ENCODE measurements at places on chromosomes 13 and 19. TPM values are rescaled to one million over a fixed set of nuclear protein-coding genes. Genes with fewer than 3 reads are reported as not detected.

KANK2 gene
- total RNA-seq: 379 TPM

DNA sequence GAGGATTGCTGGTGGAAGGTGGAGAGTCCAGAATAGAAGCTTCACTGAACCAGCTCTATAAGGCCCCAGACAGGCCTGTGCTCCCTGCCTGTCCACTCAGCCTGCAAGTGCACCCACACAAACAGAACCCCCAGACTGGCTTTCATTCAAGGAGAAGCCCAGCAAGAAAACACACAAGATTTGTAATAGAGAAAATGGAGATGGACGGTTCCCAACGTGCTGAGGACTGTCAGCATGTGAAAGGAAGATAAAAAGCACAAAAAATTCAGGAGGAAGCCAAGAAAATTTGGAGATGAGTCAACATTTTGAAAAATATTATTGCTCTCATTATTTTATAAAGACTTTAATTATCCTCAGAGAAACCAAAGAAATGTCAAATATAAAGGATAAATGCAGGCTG is 218.2 kb upstream of the SLC10A2 start:
- no peak overlapping the region for H3K27ac ChIP-seq
- DNase-seq: no peak
- no peaks in the 10 kb centered on the region for H3K4me1 ChIP-seq
- peaks cover 2% of the 10 kb centered on the region for H3K36me3 ChIP-seq
- H3K4me3 ChIP-seq: no peak overlapping the region

DAPK3 gene
- total RNA-seq: 197 TPM

- no peak overlapping the region for H3K4me3 ChIP-seq
- no peaks in the 10 kb centered on the region for H3K4me1 ChIP-seq
- H3K36me3 ChIP-seq: no peaks in the 10 kb centered on the region
Measured at GRCh38 chr13:30676672-30677071, 58.7 kb upstream of the ALOX5AP start.

GRCh38 chr19:18089726-18090125 is 3.0 kb upstream of the IL12RB1 start:
- H3K4me1 ChIP-seq: no peaks in the 10 kb centered on the region
- no peak overlapping the region for H3K4me3 ChIP-seq
- no peak for DNase-seq
- no peaks in the 10 kb centered on the region for H3K27me3 ChIP-seq
- no peaks in the 10 kb centered on the region for H3K36me3 ChIP-seq

DNA sequence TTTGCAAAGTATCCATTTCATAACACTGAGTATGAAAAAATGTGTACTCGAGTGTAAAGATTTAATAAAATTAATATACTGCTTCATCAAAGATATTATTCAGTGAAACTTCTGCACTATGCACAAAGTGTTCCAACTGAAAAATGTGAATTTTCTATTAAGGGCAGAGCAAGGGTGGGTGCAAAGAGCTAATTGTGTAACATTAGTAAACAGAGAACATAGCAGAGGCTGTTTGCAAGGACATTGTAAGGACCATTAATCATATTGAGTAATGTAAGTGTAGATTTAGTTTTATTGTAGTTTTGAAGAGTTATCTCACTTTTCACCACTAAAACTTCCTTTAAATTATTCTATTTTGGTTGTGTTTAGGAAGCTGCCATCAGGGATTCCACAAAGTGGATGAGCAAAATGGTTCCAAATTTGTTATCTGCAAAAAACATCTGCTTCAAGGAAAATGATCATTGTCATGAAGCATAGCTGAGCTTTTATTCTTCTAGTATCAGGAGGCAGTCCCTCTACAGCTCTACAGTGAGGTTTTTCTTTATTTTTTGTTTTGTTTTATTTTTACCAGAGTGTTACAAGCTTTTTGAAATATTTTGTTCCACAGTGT is 1375.4 kb downstream of the SLITRK1 start:
- H3K27ac ChIP-seq: no peak overlapping the region
- no peaks in the 10 kb centered on the region for H3K4me1 ChIP-seq
- H3K4me3 ChIP-seq: no peak overlapping the region
- H3K27me3 ChIP-seq: no peaks in the 10 kb centered on the region

PTH2 gene
- total RNA-seq: not detected

ZNF560 gene
- total RNA-seq: not detected

DNA sequence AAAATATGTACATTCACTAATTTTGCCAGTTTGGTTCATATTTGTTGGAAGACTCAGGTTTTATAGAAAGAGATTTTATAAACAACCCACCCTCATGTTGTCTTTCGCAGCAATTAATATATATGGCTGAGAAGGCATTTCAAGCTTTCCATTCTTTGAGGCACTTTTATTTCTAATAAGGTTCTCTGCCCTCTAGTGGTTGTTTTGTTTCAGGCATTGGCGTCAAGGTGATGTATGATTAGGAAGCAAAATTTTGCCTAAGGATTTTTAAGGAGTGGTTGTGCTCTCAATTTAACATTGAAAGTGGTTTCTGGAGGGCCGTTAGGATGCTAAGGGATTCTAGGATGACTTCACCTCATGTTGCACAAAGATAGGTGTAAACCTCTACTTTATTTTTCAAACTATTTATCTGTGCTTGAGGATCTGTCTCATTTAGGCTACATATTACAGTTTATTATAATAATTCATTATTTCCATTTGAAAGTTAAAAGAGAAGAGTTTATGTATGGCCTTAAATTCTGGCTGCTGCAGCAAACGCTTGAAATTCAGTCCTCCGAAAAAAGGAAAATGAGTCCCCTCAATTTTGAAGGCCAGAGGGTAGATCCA is 35.9 kb downstream of the OXGR1 start:
- no peak for DNase-seq
- no peaks in the 10 kb centered on the region for H3K27me3 ChIP-seq
- H3K4me1 ChIP-seq: no peaks in the 10 kb centered on the region
- no peak overlapping the region for H3K27ac ChIP-seq
- H3K36me3 ChIP-seq: no peaks in the 10 kb centered on the region

DNA sequence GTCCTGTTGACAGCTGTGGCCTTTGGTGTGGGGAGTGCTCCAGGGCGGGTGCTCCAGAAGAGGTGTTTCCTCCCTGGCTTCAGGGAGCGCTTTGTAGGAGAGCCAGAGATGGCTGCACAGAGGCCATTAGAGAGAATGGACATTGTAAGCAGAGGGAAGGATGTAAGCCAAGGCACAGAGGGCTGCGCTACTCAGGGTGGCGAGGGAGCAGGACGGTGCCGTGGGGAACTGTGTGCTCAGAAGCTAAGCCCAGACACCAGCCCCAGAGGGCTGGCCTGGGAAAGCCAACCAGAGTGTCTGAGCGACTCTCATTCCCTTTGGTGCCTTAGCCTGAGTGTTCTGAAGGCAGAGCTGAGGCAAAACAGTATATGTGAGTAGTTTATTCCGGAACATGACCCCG is 92.2 kb downstream of the TSHZ3 start:
- no peak for DNase-seq
- no peaks in the 10 kb centered on the region for H3K4me1 ChIP-seq
- H3K4me3 ChIP-seq: no peak overlapping the region
- no peak overlapping the region for H3K27ac ChIP-seq

- H3K36me3 ChIP-seq: no peaks in the 10 kb centered on the region
- no peaks in the 10 kb centered on the region for H3K4me1 ChIP-seq
- H3K4me3 ChIP-seq: no peak overlapping the region
- H3K27ac ChIP-seq: no peak overlapping the region
- no peaks in the 10 kb centered on the region for H3K27me3 ChIP-seq
Measured at GRCh38 chr13:94829185-94829836, 117.0 kb upstream of the SOX21 start.

Data from aorta (tissue), 5 donors.